ENCODE measurements at places on chromosomes 7 and 10.
A peak's percentile ranks its signal among the peaks of the same experiment; 100 is the strongest.

DNA sequence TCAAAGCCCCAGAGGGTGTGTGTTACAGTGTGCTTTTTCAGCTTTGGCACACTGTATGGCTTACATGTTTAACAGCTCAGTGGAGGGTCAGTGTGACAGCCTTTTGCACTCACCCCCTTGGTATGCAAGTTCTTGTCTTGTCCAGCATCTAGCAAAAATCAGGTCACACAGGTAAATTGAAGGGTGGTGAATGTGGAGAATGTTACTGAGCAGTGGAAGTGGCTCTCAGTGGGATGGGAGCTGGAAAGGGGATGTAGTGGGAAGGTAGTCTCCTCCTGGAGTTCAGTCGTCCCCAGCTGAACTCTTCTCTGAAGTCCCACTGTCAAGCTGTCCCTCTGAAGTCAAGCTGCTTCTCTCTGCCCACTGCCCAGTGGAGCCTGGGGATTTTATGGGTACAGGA is 21.0 kb upstream of the C10orf90 start:
- DNase-seq = no peak

GRCh38 chr10:116184512-116184794 is 88.6 kb downstream of the GFRA1 start:
- DNase-seq = no peak

DNA sequence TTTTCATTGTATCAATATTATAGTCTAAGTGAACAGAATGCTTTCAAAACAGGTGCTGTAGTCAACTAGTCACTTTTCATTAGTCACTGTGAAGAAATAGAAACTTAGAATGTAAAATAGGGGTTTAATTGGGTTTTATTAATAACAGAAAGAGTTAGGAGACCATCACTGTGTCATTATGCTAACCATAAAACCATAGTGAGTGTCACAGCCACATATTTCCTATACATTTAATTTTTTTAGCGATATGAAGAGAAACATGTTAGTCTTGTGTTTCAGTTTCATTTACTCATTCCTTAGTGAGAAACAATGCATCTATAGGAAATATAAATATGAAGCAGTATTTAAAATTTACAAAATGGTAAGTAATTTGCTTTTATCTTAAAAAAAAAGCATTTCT is 22.2 kb downstream of the SPAG6 start:
- DNase-seq = no peak

DNA sequence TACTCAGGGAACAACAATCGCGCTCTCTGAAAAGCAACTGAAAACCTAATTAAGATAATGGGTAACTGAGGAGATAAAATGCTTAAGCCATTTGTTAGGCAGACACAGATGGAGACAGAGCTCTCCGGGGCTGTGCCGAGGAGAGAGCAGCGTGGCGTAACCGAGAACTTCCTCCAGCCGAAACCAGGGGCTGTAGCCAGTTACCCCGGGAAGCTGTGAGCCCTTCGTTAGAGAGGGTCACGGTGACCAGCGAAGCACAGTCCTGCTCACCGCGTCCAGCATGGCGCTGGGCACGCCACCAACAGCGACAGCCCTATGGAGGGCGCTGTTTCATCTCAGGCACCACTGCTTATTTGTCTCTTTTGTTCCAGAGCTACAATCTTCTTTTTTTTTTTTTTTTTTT is 16.1 kb downstream of the PAPOLB start:
- no peak for DNase-seq

DNA sequence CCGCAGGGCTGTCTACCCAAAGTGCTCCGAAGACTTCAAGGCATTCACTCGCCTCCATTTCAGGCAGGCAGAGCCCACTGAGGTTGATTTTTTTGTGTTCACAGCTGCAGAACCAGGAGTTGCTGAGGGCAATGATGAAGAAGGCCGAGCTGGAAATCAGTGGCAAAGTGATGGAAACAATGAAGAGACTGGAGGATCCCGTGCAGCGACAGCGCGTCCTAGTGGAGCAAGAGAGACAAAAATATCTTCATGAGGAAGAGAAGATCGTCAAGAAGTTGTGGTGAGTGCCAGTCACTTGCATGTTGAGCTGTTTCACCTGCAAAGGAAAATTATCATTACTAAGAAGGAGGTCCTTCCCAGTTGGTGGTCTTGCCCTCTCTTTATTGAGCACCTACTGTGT is 210.5 kb downstream of the ARHGAP21 start:
- no peak for DNase-seq

DNA sequence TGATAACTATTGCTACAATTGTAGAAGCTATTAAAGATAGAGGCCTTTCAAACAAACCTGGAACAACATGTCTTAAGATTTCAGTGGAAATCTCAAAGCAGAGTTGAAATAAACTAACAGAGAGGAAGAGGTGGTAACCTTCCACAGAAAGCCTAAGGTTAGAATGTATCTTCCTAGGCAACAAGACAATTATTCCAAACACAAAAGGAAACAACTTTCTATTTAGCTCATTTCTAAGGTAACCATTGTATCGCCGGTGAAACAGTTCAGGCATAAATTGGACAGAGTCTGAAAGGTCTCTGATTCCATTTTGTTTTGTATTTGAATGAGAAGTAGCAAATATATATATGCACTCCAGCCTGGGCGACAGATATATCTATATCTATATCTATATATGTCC is 30.7 kb upstream of the HYCC1 start:
- no peak for DNase-seq

DNA sequence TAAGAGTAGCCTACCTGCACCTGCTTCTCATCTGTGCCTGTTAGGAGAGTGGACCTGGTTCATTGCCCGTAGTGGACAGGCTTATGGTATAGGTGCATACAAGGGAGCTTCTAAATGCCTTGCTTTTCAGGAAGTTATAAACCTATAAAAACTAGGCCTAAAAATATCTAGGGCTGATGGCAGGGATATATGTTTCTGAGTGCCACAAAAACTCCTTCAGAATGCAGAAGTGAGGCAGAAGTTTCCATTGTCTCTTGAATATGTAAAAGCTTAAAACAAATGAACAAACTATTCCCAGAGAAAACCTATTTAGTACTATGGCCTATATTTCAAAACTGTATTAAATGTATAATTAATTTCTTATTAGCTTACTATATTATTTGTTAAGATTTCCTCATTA is 91.8 kb downstream of the RNLS start:
- DNase-seq = no peak

DNA sequence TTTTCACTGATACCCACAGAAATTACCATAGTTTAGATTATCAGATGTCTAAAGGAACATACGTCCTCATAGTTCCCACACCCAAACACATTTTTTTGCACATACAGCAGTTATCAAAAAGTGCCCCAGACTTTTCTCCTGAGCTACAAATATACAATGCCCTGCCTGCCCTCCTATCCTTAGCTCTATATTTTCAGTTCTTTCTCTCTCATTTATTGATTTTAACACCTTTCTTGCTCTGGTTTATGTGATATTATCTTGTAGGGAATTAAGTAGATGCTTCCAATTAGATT is 25.1 kb upstream of the SGMS1 start:
- no peak for DNase-seq

DNA sequence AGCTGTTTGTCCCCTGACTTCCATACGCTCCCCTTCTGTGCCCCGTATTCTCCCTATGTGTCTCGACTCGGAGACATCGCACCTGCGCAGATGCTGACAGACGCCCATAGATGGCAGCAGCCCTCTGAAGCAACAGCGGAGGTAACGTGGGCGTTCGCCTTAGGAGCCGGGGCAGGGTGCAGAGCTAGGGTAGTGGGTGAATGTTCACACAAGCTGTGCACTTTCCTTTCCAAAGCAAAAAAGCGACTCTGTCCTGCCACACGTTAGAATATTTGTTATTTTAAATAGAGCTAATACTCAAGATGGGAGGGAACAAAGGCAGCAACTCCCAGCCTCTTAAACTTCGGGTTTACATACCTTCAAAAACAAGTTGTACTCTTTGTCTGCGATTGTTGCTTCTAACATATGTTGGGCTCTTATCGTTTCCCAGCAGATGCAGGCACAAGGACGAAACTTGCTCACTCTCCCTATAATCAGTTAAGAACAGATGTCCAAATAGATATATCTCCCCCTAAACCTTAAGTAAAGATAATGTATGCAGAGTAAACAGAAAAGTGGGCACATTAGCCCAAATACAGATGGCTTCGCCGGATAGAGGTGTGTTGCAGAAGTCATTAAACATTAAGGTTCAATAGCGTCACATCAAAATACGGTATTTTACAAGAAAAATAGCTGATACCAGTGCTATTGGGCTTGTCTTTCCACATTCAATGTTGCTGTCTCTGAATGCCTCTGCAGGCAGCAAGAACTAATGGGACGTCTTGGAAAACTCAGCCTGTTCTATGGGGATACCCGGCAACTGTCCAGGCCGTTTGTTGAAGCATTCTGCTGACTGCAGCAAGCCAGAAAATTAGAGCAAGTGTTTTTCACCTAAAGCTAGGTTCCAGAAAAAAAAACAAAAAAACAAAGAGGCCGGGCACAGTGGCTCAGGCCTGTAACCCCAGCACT is 340.3 kb upstream of the PRKCQ start:
- peak; percentile 65 for DNase-seq

- no peak for DNase-seq
Measured at GRCh38 chr7:74212661-74213060, 2.9 kb downstream of the LAT2 start.

- DNase-seq = peak; percentile 48
Measured at GRCh38 chr10:17742918-17743317, 9.1 kb upstream of the TMEM236 start.

DNA sequence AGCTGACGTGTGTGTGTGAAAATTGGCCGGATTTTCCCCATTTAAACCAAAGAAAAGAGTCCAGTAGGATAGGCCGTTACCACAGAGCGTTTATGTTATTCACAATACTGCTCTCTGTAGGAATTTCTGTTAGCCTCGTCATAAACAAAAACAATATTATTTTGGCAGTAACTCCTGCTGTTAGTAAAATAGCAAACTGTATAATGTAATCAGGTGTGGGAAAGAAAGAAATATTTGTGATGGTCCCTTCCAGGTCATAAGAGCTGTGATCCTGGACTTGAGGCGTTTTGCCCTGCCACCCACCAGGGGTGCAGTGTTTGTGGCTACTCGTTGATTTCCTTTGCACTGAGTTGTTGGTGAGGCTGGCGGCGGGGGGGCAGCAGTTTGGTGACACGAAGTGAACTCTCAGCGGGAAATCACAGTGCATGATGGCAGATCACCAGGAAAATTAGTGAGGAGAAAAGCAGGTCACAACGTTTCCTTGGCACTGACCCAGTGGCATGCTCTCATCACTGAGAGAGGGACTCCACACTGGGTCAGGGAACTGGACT is 2.8 kb downstream of the EEPD1 start:
- no peak for DNase-seq

GRCh38 chr10:119029613-119030420 is at the start of gene NANOS1:
NANOS1 (plus strand) TSS chr10:119029714; CDS start chr10:119029802, 88 bp downstream.
- no peak for DNase-seq

GRCh38 chr7:27747589-27748368 is 7.8 kb downstream of the TAX1BP1 start:
- DNase-seq = no peak

DNA sequence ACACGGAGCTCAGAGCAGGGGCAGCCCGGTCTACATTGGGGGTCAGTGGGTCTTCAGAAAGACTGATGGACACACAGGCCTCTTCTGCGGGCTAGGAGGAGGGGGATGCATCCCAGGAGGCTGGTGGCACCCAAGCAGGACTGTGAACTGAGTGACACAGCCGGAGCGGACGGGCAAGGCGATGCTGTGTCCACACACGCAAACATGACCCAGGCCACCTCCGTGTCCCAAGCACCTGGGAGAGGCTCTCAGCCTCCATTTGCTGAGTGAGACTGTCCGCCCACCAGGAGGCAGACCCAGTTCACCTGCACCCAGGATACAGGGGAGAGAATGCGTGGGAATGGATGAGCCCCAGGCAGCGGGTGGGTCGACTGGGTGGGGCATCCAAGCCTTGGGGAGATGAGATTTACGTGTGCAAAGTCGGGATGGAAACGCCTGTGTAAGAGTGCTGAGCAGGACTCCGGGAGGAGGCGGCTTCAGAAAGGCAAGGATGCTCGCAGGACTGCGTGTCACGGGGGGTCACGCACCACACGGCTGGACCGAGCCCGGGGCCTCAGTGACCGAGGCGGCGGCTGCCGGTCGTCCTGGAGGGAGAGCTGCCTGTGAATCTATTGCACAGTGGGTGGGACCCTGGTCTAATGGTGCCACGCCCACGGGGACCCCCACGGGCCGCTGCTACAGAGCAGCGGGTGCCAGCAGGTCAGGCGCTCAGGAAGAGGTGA is 262.8 kb downstream of the ADARB2 start:
- DNase-seq = no peak

- no peak for DNase-seq
Measured at GRCh38 chr10:128140425-128140824, 14.2 kb upstream of the MKI67 start.

- DNase-seq = no peak
Measured at GRCh38 chr10:123852411-123852951, 39.1 kb downstream of the CPXM2 start.

DNA sequence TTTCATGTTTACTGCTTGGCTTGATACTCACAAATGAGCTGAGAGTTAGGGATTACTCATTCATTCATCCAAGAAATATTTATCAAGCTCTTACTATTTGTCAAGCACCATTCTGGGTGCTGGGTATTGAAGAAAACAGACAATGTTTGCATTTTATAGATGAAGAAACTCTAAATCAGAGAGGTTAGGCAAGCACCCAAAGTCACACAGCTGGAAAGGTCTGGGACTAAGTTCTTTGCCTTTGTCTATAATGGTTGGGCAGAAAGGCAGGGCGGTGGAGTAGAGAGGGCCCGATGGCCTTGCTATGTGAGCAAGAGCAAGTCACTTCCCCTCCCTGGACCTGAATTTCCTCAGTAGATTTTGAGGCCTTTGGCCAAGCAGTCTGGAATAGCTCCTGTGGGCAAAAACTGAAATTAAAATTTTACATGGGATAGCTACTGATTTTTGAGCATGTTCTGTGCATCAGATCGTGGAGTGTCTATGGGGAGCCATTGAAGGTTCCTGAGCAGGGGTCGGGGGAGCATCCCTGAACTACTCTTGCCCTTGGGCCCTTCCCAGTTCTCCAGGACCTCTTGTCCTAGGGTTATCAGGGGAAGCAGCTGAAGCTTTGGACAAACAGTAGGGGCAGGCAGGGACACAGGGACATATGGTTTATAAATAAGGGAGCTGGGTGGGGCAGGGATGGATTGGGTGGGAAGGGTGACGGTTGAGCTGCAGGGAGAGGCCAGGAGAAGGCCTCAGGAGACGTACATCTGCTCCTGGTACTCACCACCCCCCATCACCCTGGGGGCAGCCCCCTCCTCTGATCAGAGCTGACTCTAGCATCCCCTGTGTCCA is 23.3 kb downstream of the AQP1 start:
- DNase-seq = no peak

GRCh38 chr7:117872561-117873309 is 506 bp downstream of the CTTNBP2 start:
- no peak for DNase-seq

- DNase-seq = no peak
Measured at GRCh38 chr7:1274121-1274875, 41.6 kb downstream of the UNCX start.

GRCh38 chr7:157021071-157021870 is 10.8 kb upstream of the MNX1 start:
- DNase-seq = no peak

- no peak for DNase-seq
Measured at GRCh38 chr7:155556763-155557162, 10.4 kb upstream of the CNPY1 start.
